ENCODE measurements at places on chromosomes 3 and 15. TPM values are rescaled to one million over a fixed set of nuclear protein-coding genes. Genes with fewer than 3 reads are reported as not detected.

KCNAB1 gene
- polyA plus RNA-seq: 1.3 TPM

DNA sequence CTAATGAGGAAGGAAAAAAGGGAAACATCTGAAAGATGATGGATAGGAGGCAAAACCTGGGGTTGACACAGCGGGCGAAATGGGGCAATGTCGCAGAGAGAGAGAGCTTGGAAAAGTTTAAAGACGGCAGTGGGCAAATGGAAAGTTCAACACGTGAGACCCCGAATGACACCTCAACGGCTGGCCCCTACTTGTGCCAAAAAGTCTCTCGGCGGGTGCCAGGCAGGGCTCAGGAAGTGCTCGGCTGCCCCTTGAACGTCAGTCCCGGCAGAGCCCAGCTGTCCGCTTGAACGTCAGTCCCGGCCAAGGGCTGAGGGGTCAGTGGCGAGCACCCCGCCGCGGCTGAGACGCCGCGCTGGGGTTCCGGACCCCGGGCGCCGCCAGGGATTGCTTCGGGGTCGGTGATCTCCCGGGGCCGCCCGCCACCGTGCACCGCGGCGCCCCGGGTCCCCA is 658 bp downstream of the EOGT start:
- peak; percentile 66 for DNase-seq

DNA sequence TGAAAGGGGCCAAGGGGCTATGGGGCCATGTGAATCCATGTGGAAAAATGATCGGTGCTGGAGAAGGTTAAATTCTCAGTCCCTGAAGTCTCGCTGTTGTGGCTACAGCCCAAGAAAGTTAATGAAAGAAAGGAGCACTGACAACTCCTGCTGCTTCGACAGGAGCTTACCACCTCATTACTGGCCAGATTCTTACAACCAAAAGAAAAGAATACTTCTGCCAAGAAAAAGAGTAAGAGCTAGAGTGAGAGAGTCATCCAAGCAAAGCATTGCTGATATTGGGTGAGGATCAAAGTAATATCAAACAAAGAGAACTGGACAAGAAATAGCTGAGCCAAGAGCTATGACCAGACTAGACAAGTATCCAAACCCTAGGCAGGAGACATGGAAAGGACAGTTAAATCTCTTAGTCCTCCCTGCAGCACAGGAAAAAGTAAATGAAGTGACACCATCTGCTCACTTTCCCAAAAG is 348.4 kb upstream of the PLSCR5 start:
- DNase-seq: no peak

DNA sequence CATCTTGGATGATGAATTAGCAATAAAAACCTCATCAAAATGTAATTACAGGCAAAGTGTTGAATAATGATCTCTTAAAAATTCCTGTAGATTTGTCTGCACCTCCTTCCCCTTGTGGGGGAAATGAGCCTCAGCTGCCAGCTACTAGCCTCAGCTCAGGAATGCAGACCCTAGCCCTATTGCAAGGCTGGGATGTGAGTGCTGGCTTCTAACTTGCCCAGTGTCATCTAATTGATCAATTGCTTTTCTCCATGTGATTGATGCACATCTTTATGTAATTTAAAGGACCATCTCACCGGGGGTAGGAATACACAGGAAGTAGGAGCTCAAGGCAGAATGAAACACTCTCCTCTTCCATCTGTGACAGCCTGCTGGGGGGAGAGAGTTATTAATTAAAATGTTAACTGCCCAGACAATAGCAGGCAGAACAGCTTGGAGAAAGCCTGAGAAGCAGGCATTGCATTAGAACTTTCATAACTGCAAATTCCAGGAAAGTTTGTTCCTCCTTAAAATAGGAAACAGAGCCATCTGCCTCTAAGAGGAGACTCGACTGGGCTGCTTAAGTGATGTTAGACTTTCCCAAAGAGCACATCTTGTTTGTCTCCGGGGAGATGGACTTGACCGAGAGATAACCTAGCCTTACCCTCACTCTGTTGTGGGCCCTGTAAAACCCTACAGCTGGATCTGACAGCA is 69.6 kb downstream of the LRTM1 start:
- peak; percentile 38 for DNase-seq

DNA sequence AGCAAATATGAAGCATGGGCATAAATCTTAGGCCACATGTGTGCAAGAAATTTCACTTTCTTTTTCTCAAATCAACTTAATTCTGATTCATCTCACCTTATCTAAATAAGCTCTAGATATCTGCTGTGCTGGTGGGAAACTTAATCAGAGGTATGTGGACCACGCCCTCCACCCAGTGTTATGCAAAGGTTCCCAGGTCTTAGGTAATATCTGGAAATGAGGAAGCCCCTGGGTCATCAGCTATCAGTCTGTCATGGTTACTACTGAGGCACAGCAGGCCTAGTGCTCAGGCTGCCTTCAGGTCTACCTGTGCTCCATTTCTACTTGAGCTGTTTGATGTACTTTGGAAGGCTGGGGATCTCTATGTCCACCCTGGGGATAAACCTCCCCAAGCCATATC is 134.4 kb upstream of the KCNH8 start:
- DNase-seq: peak; percentile 60

- DNase-seq: no peak
Observed at GRCh38 chr3:9109568-9109914, 139.9 kb downstream of the SRGAP3 start.

GRCh38 chr3:103127098-103127630 is 692.3 kb downstream of the ZPLD1 start:
- no peak for DNase-seq

GRCh38 chr15:95017666-95018328 is 786.4 kb downstream of the MCTP2 start:
- peak; percentile 41 for DNase-seq

TNIK gene
- 14.1 TPM for polyA plus RNA-seq

DNA sequence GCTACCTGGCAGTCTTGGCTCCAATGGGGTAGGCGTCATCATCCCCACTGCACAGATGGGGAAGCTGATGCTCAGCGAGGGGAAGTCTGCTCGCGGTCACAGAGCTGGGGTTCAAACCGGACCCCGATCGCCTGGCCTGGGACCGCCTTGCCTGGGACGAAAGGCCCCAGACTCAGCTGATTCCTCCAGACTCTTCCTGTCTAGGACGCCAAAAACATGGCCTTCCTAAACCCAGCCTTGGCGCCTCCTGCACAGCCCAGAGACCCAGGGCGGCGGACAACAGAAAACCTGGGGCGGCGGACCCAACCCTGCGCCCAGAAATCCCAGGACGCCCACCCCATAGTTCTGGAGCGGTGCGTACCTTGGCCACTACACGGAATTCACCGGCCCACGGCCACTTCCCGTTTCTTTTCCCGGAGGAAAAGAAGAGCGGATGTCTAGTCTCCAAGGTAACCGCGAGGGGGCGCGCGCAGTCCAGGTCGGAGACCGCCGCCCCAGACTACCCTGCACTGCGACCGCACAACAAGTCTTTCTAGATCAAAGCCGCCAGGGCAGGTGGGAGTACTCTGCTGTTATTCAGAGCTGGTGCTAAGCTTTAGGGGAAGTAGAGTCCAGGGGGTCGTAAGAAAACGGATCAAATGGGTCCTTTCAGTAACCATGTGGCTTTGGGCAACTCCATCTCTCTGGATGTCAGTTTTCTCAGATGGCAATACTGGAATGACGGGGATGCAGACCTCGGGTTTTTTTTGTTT is 4.9 kb upstream of the IL17RD start:
- DNase-seq: peak; percentile 92

VEPH1 gene
- 9.6 TPM for polyA plus RNA-seq

PRR20G gene
- polyA plus RNA-seq: 0.39 TPM

DNA sequence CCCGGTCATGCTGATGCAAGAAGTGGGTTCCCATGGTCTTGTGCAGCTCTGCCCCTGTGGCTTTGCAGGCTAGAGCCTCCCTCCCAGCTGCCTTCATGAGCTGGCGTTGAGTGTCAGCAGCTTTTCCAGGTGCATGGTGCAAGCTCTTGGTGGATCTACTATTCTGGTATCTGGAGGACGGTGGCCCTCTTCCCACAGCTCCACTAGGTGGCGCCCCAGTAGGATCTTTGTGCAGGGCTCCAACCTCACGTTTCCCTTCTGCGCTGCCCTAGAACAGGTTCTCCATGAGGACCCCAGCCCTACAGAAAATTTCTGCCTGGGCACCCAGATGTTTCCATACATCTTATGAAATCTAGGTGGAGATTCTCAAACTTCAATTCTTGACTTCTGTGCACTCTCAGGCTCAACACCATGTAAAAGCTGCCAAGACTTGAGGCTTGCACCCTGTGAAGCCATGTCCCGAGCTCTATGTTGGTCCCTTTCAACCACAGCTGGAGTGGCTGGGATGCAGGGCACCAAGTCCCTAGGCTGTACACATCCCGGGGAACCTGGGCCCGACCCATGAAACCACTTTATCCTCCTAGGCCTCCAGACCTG is 238.4 kb upstream of the MDFIC2 start:
- DNase-seq: peak; percentile 71

DNA sequence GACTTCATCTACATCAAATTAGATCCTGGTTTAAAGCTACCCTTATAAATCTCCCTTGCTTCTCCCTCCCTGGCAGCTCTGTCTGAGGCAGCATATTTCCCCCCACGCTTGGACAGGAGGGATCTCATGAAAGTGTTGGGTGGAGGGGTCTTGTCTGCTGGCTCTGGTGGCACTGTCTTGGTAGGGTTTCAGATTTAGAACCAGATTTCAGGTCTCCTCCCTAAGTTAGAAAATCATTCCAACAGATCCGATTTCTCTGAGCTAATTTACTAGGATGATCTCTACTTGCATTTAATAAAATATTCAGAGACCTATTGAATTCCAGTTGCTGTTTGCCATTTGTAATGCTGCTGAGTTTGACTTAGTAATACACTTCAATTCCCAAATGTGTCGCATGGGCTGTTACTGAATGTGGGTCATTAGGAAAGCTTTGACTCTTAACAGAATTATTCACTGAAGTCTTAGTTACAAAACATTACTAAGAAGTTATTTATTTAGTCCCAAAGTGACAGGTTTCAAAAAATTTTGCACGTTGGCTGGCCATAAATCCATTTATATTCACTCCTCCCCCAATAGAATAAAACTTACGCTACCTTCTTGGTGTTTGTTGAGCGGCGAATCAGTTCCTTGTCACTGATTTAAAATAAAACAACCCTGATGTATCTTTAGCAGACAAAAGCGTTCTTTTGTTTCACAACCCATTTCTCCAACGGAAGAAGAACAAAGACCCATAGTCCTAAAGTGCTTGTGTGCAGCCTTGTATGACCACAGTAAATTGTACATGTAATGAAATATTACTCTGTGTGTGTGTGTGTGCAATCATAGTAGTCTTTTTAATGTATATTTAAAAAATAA is 84.5 kb downstream of the TRAK1 start:
- no peak for DNase-seq

DNA sequence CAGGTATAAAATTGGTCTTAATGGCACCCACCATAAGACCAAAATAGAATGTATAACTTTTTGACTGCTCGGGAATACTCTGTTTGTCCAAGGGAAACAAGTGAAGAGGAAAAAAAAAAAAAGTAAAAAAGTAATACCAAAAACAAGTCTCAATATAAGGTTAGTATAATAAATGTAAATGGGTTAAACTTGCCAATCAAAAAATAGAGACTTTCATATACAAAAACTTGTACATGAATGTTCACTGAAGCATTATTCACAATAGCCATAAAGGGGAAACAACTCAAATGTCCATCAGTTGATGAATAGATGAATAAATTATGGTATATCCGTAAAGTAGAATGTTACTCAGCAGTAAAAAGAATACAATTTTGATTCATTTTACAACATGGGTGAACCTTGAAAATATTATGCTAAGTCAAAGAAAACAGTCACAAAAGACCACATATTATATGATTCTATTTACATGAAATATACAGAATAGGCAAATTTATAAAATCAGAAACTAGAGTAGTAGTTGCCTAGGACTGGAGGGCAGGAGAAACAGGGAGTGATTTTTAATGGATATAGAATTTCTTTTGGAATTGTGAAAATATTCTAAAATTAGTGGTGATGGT is 39.6 kb upstream of the FGD5 start:
- DNase-seq: no peak

MTHFS gene
- polyA plus RNA-seq: 62.0 TPM

GPR87 gene
- polyA plus RNA-seq: not detected

PLSCR2 gene
- 0.55 TPM for polyA plus RNA-seq

GRCh38 chr3:48832684-48833083 is 15.0 kb downstream of the PRKAR2A start:
- DNase-seq: no peak

RETNLB gene
- polyA plus RNA-seq: not detected

- DNase-seq: no peak
Observed at GRCh38 chr3:15498431-15499214, 22.9 kb downstream of the COLQ start.

GOLGA8J gene
- not detected for polyA plus RNA-seq

DNA sequence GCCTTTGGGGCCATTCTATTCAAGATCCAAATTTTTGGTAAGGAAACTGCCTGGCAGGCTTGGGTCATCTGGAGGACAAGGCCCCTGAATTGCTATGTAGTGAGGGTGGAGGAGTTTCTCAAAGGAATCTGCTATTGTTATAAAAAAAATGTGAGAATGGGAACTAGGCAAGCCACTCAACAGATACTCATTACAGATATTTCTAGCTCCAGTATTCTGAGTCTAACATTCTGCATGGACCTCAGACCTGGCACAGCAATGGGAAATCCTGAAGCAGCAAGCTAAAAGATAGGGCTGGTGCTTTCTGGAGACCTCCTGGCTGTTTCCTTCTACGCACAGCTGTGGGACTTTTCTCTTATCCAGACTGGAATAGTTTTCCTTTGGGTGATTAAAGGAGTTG is 430.7 kb upstream of the RBMS3 start:
- no peak for DNase-seq

DNA sequence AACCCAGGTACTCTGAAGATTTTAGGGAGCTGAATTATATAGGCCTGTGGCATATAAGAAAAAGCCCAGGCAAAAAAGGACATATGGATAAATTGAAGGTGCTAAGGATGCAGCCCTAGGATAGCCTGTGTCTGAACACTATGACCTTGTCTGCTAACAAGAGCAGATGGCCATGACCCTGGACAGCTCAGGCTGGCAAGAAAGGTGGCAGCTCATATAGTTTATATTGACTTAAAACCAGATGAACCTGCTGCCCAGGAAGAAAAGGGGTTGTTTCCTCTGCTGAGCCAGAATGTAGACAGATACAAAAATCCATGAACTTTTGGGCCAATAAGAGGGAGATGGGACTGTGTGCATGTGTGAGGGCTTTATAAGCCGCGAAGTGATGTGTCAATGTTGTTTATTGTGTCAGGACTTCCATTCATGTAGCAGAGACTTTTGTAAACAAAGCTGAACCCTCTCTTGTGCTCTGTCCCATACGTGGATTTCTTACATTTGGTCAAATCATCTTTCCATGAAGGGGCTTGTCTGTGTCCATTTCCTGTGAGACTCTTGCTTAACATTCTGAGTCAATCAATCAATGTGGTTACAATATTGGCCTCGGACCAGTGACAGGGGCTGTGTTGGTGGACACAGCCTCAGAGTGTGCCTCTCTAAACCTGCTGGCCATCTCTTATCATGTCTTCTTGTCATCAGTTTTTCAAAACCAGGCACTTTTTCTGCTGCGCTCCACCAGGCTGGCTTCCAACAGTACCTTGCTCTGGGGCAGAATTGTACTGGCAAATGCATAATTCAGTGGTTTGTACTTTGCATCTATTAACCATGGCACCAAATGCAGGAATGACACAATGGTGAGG is 321.2 kb downstream of the WDR72 start:
- DNase-seq: no peak

- DNase-seq: peak; percentile 54
Observed at GRCh38 chr3:14555835-14556234, 15.7 kb upstream of the GRIP2 start.

- DNase-seq: peak; percentile 95
Observed at GRCh38 chr15:92097474-92098178, 244.1 kb downstream of the SLCO3A1 start.

- DNase-seq: no peak
Observed at GRCh38 chr3:128624526-128625138, 26.0 kb downstream of the RPN1 start.

GRCh38 chr3:162845918-162846317 is 1349.3 kb downstream of the OTOL1 start:
- DNase-seq: no peak

Measured in GM23338 (cell line).